ENCODE measurements at places on chromosomes 16 and 17. TPM values are rescaled to one million over a fixed set of nuclear protein-coding genes. Genes with fewer than 3 reads are reported as not detected.

GRCh38 chr16:66845791-66846221 is 1.6 kb downstream of the CA7 start:
- DNase-seq = no peak
- no peak overlapping the region for H3K4me3 ChIP-seq
- no peaks in the 10 kb centered on the region for H3K36me3 ChIP-seq

- no peaks in the 10 kb centered on the region for H3K4me1 ChIP-seq
- no peak for DNase-seq
- no peaks in the 10 kb centered on the region for H3K36me3 ChIP-seq
- no peaks in the 10 kb centered on the region for H3K27me3 ChIP-seq
- H3K4me3 ChIP-seq = no peak overlapping the region
Measured at GRCh38 chr17:35553310-35553709, 7.3 kb downstream of the SLFN14 start.

- DNase-seq = no peak
- no peaks in the 10 kb centered on the region for H3K4me1 ChIP-seq
- H3K36me3 ChIP-seq = no peaks in the 10 kb centered on the region
- H3K4me3 ChIP-seq = no peak overlapping the region
- H3K27me3 ChIP-seq = no peaks in the 10 kb centered on the region
Measured at GRCh38 chr17:80845069-80845862, 146.4 kb upstream of the CHMP6 start.

- DNase-seq = no peak
- H3K36me3 ChIP-seq = no peaks in the 10 kb centered on the region
- no peaks in the 10 kb centered on the region for H3K27me3 ChIP-seq
- no peaks in the 10 kb centered on the region for H3K4me1 ChIP-seq
- no peak overlapping the region for H3K27ac ChIP-seq
Measured at GRCh38 chr16:23987443-23987842, 151.7 kb downstream of the PRKCB start.

GRCh38 chr17:36768394-36768793 is 167.0 kb downstream of the MRM1 start:
- no peak overlapping the region for H3K27ac ChIP-seq
- no peaks in the 10 kb centered on the region for H3K27me3 ChIP-seq
- no peaks in the 10 kb centered on the region for H3K4me1 ChIP-seq
- no peak overlapping the region for H3K4me3 ChIP-seq

ZNF75A gene
- 28.1 TPM for total RNA-seq

Data from aorta (tissue), 5 donors.